ENCODE measurements at places on chromosomes 6 and 20.
A peak's percentile ranks its signal among the peaks of the same experiment; 100 is the strongest.

GRCh38 chr20:61252601-61253263 is 671 bp downstream of the CDH4 start:
- no peak for DNase-seq

DNA sequence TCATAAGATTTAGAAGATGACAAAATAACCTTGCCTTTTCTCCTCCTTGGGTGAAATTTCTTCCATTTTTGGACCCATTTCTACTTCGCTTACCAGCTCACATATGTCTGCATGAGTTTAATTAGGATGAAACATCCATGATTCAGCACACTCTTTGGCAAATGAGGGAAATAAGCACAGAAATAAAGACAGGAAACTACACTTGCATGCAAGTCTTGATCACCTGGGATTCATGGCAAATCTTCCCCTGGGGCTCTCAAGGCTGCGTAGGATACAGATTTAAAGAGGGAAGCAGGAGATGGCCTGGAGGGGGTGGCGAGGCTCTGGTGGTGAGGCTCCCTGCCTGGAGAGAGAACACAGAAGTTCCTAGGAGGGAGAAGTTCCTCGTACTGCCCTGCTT is 147.8 kb downstream of the EDN3 start:
- no peak for DNase-seq

DNA sequence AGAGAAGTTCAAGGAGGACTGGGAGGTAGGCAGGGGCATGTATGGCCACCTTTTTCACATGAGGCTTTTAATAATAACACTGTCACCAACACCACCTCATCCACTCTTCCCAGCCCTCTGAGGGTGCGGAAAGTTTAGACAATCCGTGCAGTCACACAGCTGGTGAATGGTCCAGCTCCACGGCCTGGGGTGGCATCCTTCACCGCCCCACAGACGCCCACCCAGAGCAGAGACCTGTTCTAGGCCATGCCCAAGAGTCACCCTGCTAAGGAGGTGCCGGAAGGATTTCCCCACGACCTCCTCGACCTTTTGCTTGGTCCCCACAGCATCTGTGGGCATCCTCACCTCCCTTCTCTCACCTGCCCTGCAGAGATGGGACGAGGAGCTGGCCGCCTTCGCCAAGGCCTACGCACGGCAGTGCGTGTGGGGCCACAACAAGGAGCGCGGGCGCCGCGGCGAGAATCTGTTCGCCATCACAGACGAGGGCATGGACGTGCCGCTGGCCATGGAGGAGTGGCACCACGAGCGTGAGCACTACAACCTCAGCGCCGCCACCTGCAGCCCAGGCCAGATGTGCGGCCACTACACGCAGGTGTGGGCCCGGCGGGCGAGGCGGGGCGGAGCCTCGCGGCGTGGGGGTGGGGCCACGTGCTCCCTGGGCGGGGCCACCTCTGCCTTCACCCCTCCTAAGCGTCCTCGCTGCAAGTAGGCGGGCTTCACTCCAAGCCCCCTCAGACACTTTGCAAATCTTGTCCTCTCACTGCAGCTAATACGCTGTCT is 4.4 kb downstream of the PI16 start:
- no peak for DNase-seq

DNA sequence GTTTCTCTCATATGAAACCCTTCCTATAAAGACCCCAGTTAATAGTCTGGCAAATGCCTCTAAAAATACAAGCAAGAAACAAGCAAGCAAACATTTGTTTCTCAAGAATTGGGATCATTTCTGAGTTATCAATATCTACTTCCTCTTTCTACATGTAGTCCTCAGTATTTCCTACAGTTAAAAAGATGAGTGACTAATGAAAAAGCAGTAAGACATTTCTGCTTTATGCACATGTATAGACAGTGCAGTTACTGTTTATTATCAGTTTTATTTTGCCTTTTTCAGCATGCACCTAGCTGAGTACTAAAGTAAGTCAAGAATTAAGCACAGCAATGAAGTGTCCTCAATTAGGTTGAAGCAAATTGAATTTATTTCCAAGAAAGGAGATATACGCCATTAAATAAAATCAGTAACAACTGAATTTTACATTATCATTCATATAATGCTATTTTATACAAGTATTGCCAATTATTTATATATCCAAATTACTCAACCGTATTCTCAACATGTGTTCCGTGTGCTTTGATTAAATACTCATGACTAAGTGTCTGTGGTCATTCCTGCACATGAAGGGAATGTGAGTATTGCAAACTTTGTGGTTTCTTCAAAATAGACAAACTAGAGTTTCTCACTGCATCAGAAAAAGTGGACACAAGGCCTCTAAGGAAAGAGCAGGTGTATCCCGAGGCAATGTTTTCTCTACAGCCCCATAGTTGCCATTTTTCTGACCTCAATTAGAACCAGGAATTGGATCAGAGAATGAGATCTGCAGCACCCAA is 159.3 kb upstream of the MARCKS start:
- DNase-seq: no peak

DNA sequence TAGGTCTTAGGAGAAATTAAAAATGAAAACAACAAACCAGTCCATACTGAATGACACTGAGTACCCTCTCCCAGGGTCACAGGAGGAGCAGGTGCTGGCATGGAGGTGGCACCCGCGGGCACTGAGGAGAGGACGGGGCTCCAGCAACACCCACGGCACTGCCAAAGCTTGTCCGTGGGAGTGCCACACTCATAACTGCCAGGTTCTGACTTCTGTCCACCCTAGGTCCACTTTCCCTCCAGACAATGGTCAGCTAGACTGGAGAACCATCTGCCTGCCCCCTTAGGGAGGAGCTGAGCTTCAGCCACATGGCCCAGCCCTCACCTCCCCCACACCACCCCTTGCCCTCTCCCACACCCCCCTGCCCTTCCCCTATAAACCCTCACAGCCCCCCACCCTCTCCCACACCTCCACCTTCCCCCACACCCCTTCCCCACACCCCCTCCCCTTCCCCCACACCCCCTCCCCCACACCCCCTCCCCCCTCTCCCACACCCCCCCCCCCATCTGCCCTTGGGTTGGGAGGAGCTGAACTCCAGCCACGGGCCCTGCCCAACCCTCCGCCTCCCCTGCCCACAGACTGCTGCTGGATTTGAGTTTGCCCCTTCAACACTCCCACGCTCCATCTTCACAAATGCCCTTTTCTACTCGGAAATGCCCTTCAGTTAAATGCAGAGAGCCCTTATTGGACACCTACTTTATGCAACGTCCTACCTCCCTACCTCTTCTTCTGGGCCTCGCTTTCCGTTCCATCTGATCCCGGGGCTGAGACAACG is 129.6 kb downstream of the TAF4 start:
- no peak for DNase-seq

GRCh38 chr6:116941727-116942126 is 64.7 kb downstream of the RFX6 start:
- no peak for DNase-seq

GRCh38 chr20:37992802-37993409 is 40.4 kb downstream of the TTI1 start:
- no peak for DNase-seq

DNA sequence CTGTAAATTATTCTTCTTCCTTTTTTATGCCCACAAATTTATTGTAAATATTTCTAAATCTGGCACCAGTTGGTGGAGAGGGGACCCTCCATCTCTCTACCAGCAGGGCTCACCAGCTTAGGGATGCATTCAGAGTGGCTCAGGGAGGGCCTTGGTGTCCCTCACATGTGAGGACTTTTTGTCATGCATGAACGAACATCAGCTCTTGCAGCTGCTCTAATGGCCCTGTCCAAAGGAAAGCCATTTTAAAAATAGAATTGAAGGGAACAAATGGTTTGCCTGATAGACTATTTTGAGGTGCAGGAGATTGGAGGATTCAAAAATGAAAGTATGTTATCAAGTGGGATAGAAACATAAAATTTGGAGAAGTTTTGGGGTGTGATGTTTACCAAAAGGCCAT is 37.5 kb upstream of the KLHL31 start:
- no peak for DNase-seq

- no peak for DNase-seq
These were observed 23.0 kb downstream of the ERGIC3 start for GRCh38 chr20:35564905-35565304.

GRCh38 chr20:34581341-34582184 is 23.0 kb downstream of the MAP1LC3A start:
- no peak for DNase-seq

- DNase-seq: no peak
These were observed 88.9 kb upstream of the FBXL4 start for GRCh38 chr6:99036672-99037071.

DNA sequence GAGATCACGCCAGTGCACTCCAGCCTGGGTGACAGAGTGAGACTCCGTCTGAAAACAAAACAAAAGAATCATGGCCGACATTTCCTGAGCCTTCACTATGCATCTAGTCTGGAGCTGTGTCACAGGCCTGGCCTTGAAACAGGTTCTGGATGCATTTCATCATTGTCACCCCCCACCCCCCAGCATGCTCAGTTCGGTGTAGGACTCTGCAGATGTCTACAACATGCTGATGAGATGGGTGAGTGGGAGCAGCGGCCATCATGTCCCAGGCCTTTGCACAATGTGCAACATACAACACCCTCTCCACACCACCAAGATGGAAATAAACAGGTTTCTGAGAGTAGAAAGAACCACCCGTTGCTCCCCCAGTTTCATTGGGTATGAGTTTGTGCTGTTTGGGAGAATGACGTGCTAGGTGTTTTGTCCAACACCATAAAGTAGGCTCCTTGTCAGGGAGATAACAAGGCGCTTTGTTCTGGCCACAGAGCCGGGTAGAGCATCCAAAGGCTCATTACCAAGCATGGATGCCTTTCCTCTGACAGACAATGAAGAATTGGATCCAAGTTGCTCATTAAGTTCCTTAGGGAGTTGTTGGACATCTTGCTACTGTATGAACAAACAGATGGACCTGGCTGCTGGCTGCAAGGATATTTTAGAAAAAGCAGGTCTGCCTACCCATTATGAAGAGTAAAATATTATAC is 22.1 kb downstream of the SNHG17 start:
- no peak for DNase-seq

- DNase-seq: no peak
These were observed 22.1 kb upstream of the EYA2 start for GRCh38 chr20:46872328-46873211.

- no peak for DNase-seq
These were observed at the start of gene VIP for GRCh38 chr6:152750694-152751093. Gene VIP, plus strand, starts transcription at chr6:152750797. Its CDS starts 1,381 bp downstream, at chr6:152752178.

- no peak for DNase-seq
These were observed 8.5 kb upstream of the SPAG4 start for GRCh38 chr20:35607003-35607735.

GRCh38 chr6:107877968-107878367 is 53.9 kb upstream of the SCML4 start:
- no peak for DNase-seq

GRCh38 chr20:16408981-16409380 is 164.3 kb downstream of the KIF16B start:
- DNase-seq: no peak

- DNase-seq: no peak
These were observed 675.8 kb downstream of the DOK5 start for GRCh38 chr20:55151171-55151570.

GRCh38 chr6:43687437-43688347 is at the start of gene MRPS18A:
Gene MRPS18A, minus strand, starts transcription at chr6:43687791. Its CDS starts 12 bp downstream, at chr6:43687779.
- peak; percentile 87 for DNase-seq

DNA sequence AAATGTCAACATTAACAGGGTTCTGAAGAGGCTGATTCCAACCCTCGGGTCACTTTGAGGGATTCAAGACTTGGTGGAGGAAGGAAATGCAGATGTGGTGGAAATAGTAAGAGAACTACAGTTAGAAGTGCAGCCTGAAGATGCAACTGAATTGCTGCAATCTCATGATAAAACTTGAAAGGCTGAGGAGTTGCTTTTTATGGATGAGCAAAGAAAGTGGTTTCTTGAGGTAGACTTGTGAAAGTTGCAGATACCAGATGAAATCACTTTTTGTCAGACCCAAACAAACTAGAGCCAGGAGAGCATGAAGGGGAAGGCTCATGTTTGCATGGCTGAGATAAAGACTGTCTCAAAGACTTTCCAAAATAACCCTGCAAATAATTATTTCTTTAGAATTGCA is 16.2 kb downstream of the ANKRD6 start:
- DNase-seq: no peak

GRCh38 chr20:48467622-48468021 is 360.2 kb downstream of the PREX1 start:
- no peak for DNase-seq

GRCh38 chr6:148682990-148683389 is 63.8 kb upstream of the UST start:
- peak; percentile 26 for DNase-seq

DNA sequence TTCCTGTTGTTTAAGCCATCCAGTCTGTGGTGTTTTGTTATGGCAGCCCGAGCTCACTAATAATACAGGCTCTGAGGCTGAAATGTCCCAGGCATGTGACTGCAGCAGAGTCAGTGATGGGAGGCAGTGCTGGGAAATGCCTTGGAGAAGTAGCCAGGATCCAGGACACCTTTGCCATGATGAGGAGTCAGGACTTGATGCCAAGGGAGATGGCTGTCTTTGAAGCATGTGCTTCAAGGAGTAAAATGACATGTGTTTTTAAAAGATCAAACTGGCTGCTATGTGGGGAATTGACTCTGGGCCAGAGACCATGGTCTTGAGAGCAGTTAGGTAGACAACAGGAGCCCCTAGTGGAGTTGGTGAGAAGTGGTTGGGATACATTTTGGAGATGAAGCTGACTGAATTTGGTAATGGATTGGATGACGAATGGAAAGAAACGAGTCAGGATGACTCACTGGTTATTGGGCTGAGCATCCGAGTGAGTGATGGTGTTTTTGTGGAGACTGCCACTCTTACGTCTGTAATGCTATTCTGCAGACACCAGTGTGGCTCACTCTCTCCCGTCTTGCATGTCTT is 322.2 kb downstream of the PLCB1 start:
- DNase-seq: peak; percentile 22

GRCh38 chr6:136012198-136012887 is 160.8 kb downstream of the PDE7B start:
- no peak for DNase-seq

DNA sequence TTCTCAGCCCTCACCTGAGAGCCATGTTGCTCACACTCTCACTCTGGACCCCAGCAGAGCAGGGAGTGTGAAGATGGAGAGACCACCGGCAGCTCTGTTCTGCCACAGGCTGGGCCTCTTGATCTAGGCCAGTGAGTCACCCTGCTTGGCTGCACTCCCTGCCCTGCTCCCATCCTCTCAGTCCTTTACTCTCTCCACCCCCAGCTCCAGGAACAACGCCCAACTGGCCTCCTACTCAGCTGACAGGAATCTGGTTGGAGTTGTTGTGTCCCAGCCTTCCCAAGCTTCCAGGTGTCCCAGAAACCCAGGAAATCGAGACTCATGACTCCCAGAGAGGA is at the start of gene PSORS1C1:
Gene PSORS1C1 (plus strand): TSS at position 260 of the 338 bp plus-strand sequence. CDS start 14,833 bp downstream, outside the sequence.
- DNase-seq: peak; percentile 81

GRCh38 chr6:167470101-167470835 is 145.4 kb downstream of the TTLL2 start:
- DNase-seq: no peak

GRCh38 chr6:113476937-113477839 is 380.0 kb upstream of the MARCKS start:
- no peak for DNase-seq

DNA sequence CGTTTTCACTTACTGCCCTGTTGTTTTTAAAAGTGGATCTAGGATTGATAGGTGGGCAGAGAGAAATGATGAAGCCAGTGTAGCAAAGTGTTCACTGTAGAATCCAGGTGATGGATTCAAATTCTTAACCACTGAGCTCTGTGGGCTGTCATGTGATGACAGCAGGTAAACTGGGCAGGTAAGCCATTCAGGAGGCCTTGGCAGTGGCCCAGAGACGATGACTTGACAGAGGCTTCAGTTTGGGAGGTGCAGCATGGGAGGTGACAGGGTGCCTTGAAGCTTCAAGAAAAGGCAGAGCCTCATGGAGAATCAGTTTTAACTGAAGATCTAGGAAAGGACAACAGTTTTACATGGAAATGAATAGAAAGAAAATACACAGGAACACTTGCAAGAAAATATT is 2.0 kb downstream of the NAA20 start:
- no peak for DNase-seq

Measured in right hindlimb (tissue), 1 donor.